CD4-positive, alpha-beta memory T cell (primary cell): ENCODE measurements at places on chromosomes 13 and 19.
A peak's percentile ranks its signal among the peaks of the same experiment; 100 is the strongest.

- DNase-seq: no peak
Measured at GRCh38 chr13:101417043-101417406, 717 bp upstream of the NALCN start.

- DNase-seq: no peak
Measured at GRCh38 chr19:5369962-5370367, 29.4 kb upstream of the PTPRS start.

- no peak for DNase-seq
Measured at GRCh38 chr13:27942972-27943371, 23.2 kb downstream of the PDX1 start.

- DNase-seq: no peak
Measured at GRCh38 chr13:33453936-33454335, 168.4 kb upstream of the STARD13 start.

GRCh38 chr13:98301721-98302120, 124.7 kb upstream of the RNF113B start:
- no peak for DNase-seq

DNA sequence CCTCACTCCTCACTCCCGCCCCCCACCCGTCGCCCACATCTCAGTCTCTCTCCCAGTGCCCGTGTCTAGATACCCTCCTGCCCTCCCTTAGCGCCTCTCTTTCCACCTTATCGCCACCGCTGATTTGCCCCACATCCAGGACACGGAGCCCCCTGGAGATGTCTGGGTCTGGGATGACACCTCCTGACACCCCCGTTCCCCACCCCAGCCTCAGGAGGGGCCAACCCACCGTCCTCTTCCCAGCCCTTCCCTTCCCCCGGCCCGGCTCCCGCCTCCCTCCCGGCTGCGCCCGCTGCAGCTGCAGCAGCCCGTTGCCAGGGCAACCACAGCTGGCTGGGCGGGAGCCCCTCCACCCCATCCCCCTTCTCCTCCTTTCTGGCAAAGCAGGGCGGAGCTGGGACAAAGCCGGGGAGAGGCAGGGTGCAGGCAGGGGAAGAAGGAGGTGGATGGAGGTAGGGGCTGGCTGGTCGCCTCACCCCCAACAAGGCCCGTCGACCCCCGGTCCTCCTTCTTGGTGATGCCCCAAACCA, 13.5 kb downstream of the DPF1 start:
- no peak for DNase-seq

GRCh38 chr19:3524904-3525451, 14.0 kb upstream of the TEKTIP1 start:
- no peak for DNase-seq

DNA sequence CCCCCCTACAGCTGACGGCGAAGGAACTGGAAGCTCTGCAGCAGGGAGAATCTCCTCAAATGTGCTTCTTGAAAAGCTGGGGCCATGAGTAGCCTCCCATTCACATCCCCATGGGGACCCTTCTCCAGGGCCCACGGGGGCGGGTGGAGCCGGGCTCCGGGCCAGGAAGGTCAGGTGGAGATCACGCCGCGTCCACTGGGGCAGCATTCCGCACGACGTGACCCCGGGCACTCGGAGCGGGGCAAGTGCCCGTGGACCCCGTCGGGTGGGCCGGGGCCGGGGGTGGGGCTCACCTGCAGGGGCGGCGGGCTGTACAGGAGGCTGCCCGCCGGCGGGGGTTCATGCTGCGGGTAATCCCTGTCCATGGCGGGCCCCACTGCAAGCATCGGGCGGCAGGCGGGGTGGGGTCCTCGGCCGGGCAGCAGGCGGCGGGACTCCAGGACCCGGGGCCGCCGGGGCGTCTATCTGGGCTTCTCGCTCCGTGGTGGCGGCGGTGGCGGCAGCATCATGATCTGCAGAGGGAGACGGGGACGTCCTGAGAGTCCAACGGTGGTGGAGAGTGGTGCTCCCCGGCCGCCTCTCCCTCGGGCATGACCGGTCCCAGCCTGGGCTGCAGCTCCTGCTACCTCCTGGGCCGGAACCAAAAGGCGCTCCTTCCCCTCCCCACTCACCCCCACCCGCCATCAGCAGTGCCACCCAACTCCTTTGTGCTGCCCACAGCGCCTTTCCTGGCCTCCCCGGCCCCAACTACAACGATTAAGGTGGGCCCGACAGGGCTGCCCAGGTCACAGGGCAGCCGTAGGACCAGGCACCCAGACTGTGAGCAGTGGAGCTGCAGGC, 20.0 kb downstream of the SBNO2 start:
- no peak for DNase-seq

DNA sequence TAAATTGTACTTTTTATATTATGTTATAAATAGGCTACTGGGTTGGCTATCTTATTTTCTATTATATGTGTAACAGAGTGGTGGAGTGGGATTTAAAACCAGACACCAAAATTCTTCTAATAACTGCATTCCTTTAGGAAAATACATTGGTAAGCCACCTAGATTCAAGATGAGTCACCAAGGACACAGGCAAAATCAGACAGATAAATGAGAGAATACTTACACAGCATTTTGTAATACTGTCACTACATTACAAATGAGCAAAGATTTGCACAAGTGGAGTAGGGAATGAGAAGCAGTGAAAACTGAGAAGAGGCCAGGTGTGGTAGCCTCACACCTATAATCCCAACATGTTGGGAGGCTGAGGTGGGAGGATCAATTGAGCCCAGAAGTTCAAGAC, 6.2 kb upstream of the SPART start:
- DNase-seq: no peak

DNA sequence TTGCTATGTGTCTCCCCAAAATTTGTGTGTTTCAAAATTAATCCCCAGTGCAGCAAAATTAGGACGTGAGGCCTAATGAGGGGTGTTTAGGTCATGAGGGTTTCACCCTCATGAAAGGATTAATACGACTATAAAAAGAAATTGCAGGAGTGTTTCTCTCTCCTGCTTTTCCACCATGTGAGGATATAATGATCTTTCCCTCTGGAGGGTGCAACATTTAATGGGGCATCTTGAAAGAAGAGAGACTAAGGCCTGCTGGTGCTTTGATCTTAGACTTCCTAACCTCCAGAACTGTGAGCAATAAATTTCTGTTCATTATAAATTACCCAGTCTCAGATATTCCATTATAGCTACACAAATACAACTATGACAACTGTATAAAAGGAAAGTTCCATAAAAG, 183.2 kb downstream of the MYO16 start:
- DNase-seq: no peak

GRCh38 chr13:75373988-75374387, 108.0 kb downstream of the TBC1D4 start:
- no peak for DNase-seq

DNA sequence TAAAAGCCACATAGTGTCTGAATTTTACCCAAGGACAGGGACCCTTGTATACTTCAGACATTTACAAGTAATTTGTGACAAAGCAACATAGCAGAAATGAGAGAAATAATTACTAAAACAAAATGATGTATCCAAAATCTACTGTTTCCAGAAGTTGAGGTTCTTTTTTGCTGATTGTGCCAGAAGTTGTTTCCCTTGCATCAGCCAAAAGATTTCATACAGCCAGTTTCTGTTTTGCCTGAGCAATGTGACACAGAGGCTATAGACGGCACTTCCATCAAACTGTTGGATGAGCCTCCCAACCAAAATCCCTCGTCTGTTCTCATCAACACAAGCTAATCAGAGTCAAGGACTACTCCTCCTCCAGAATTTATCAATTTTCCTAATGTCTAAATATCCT, 913.2 kb upstream of the GPC6 start:
- DNase-seq: no peak

- DNase-seq: no peak
Measured at GRCh38 chr19:53538378-53539109, 599 bp downstream of the ZNF331 start.

DNA sequence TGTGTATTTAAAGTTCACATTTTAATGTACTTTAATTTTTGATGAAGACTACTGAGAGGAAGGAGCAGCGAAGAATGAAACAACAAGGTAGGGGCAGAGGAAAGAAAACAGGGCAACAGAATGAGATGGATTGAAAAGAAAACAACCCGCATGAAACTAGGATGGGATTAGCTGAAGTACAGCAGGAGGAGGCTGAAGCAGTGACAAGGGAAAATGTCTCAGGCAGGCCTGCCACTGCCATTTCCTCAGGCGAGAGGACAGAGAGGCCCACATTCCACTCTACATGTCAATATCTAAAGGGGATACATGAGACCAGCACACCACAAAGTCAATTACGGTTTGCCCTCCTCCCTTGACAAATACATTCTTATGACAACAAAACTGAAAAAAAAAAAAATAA, 1703.2 kb downstream of the EFNB2 start:
- DNase-seq: no peak

GRCh38 chr13:25455146-25455545, 83.4 kb downstream of the ATP8A2 start:
- DNase-seq: no peak

DNA sequence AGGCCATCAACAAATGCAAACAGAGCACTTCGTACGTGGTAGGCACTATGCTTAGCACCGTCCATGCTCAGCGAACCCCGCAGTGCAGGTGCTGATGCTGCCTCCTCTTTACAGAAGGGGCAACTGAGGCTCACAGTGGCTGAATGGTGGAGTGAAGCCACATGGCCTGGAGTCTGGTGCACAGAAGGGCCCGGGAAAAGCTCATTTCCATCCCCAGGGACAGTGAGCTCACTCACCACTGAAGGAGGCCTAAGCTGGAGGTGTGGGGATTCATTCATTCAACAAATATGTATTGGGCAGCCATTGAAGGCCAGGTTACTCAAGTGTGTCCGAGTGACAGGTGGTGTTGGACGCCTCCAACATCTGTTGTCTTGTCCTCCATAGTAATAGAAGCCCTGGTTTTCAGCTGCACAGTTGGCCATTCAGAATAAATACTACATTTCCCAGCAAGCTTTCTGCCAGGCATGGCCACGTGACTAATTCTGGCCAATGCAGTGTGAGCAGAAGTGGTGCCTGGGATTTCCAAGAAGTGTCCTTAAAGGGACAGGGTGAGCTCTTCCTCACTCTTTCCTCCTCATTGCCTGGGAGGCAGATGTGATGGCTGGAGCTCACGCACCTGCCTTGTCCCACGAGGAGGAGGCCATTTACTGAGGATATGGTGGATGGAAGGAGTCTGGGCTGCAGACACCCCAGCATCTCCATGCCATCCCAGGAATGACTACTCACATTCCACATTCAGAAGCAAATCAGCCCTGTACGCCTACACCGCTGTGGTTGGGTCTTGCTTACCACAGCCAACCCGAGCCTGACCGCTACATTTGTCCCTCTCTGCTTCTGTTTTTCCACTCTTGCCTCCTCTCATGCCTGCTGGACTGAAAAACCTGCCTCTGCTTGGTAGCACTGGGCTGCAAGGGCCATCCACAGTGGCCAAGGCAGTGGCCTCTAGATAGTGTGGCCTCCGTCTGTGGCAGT, 2.3 kb upstream of the ZNRF4 start:
- no peak for DNase-seq

GRCh38 chr19:2015608-2015950, at the start of gene BTBD2:
Gene BTBD2 (minus strand): TSS chr19:2015714. CDS start chr19:2015703, 11 bp downstream.
- peak; percentile 27 for DNase-seq
